ENCODE measurements at places on chromosomes 7 and 10.

- no peak for DNase-seq
Observed at GRCh38 chr10:132162590-132163277, 24.0 kb upstream of the DPYSL4 start.

GRCh38 chr10:19917751-19918478 is 101.7 kb downstream of the PLXDC2 start:
- DNase-seq, result no peak

DNA sequence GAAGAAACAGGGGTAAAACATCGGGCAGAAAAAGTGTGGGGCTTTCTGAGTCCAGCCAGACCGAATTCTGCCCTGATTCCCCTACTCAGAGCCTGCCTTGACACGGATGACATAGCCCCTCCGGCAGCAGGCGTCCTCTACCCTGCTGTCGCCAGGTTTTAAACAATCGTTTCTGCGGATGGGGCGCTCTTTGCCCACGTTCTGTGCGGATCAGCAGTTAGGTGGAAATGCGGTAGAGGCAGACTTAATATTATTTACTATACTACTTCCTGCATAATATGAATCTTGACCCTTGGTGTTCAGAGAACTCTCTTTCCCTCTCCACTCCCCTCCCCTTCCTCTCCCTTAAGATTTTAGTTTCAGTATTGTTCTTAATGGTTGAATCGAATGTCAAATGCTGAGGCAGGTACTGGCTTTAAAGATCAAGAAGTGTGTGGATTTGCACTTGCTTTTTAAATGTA is 2.4 kb downstream of the GATA3 start:
- no peak for DNase-seq

DNA sequence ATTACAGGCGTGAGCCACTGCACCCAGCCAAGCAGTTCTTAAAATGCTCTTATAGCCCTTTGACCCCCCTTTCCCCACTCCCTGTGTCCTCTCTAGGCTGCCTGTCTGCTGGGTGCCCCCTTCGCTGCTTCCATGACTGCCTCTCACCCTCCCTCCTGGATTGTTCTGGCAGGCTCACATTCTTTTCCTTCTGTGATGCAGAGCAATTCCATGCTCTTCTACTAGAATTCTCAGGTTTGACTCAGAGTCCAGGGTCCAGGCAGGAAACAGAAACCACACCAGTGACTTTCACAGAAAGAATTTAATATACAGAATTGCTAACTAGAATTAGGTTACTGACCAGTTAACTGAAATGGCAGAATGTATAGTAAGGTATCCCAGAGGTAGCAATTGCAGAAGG is 244.8 kb downstream of the BAMBI start:
- no peak for DNase-seq

DNA sequence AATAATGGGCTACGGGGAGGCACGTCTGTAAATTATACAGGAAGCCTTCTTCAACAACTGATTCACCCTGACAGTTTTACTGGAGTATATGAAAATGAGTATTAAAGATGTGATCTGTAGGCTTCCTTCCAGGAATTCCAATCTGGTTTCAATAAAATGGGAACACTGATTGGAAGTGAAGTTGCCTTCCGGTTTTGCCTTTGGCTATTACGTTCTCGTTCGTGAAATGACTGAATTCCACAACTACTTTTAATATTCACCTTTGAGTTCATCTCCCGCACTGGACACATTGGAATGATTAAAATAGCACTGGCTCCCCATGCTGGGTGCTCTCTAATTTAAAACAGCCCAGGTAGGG is 350.1 kb upstream of the MKI67 start:
- DNase-seq, result no peak

- DNase-seq, result no peak
Observed at GRCh38 chr7:148944935-148945934, 61.1 kb upstream of the EZH2 start.

GRCh38 chr10:46175831-46176230 is 111.0 kb upstream of the ANTXRL start:
- no peak for DNase-seq

DNA sequence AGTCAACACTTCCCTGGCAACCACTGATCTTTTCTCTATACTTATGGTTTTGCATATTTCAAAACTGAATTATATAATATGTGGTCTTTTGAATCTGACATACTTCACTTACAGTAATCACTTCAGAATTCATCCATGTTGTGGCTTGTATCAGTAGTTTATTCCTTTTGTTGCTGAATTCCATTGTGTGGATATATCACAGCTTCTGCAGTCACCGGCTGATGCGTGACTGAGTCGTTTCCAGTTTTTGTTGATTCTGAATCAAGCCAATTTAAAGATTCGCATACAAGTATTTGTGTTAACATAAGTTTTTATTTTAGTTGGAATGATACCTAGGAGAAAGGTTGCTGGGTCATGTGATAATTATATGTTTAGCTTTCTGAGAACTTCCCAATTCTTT is 672.5 kb upstream of the ANKRD30A start:
- no peak for DNase-seq

GRCh38 chr7:71865172-71865571 is 547.0 kb downstream of the CALN1 start:
- DNase-seq, result no peak

- no peak for DNase-seq
Observed at GRCh38 chr10:80730522-80730921, 192.8 kb downstream of the SH2D4B start.
